Frontal cortex (tissue), 4 donors: ENCODE measurements at places on chromosomes 3 and 15. TPM values are rescaled to one million over a fixed set of nuclear protein-coding genes. Genes with fewer than 3 reads are reported as not detected.

Gene TMEM108
- total RNA-seq: 18.3 TPM

Gene GPR15
- not detected for total RNA-seq

Gene RTP1
- 0.41 TPM for total RNA-seq

Gene CYP11A1
- total RNA-seq: not detected

Gene LRRIQ4
- 0.82 TPM for total RNA-seq

Gene POMGNT2
- 18.8 TPM for total RNA-seq

Gene ROPN1B
- total RNA-seq: 2.0 TPM

Gene PRKCD
- 0.82 TPM for total RNA-seq

Gene GRAMD2A
- 1.2 TPM for total RNA-seq

Gene VEPH1
- total RNA-seq: 13.0 TPM

Gene FSTL1
- 32.2 TPM for total RNA-seq

Gene ITIH4
- 6.1 TPM for total RNA-seq

Gene CHRNA7
- 4.5 TPM for total RNA-seq

Gene LINGO1
- total RNA-seq: 32.6 TPM

Gene CNTN4
- 134 TPM for total RNA-seq
